ENCODE measurements at places on chromosomes 6 and 20. TPM values are rescaled to one million over a fixed set of nuclear protein-coding genes. Genes with fewer than 3 reads are reported as not detected.

DNA sequence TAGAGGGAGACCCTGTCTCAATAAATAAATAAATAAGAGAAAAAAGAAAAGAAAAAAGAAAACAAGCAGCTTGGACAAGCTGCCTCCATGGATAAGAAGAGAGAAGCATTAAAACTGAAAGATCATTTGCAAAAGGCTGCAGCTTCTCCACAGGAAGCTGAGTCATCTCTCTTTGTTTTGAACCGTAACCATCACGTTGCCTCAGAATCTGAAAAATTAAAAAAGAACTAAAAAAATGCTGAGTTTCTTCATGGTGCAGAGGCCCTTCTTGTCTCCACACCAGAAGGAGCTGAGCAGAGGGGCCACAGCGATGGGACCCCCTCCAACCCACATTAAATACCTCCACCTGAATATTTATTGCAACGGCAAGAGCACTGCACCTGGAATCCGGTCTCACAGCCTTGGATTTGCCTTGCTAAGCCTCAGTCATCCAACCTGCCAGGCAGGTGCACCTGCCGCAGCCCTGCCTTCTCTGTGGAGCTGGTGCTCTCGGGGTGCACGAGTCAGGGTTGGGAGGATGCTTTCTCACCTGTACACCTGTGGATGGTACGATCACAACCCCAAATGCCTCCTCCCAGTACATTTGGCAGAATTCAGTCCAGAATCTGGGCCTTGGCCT lies 28.1 kb downstream of the TOX2 start:
- H3K36me3 ChIP-seq, result no peaks in the 10 kb centered on the region
- peak; percentile 33 for DNase-seq
- H3K27me3 ChIP-seq, result peaks cover 11% of the 10 kb centered on the region
- peaks cover 69% of the 10 kb centered on the region for H3K4me1 ChIP-seq
- peak overlapping the region; percentile 56 for H3K27ac ChIP-seq

DNA sequence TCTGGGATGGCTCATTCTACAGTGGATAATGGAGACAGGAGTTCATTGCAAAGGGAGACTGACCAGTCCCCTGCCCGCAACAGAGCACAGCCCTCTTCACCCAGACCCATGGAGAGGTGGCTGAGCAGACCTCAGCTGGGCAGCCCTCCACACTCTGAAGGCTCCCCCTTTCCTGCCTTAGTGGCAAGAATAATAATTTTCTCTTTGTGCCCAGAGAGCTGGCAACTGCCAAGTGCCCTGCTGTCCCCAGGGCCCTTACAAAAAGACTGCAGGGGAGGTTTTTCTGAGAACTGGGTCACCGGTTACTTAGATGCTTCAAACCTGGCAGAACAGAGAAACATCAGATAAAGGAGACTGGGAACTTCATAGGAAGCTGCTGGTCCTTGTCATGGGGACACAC lies 35.4 kb upstream of the ZNFX1 start:
- H3K36me3 ChIP-seq, result peaks cover 1% of the 10 kb centered on the region
- H3K4me1 ChIP-seq, result peaks cover 29% of the 10 kb centered on the region
- DNase-seq, result no peak
- H3K27me3 ChIP-seq, result peaks cover 19% of the 10 kb centered on the region

- DNase-seq, result no peak
- H3K27ac ChIP-seq, result no peak overlapping the region
- no peaks in the 10 kb centered on the region for H3K27me3 ChIP-seq
- H3K36me3 ChIP-seq, result no peaks in the 10 kb centered on the region
Observed at GRCh38 chr20:1435337-1435699, 31.3 kb downstream of the NSFL1C start.

DNA sequence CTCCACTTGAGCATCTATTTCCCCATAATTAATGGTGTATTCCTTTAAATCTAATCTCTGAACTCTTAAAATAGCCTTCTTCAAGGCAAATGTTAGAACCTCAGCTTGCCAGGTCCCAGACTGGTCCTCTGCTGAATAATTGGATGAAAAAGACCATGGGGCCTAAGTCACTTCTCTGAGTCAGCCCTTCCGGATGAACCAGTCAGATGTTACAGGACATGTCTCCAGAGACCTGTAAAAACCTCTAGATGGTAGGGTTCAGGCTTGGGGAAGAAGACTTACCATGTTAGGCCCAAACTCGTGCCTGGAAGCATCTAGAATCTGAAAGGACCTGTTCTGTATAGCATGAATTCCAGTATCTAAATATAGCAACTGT lies 97.3 kb downstream of the CDKAL1 start:
- peaks cover 30% of the 10 kb centered on the region for H3K4me1 ChIP-seq
- DNase-seq, result no peak
- no peak overlapping the region for H3K4me3 ChIP-seq
- peaks cover 20% of the 10 kb centered on the region for H3K36me3 ChIP-seq

DNA sequence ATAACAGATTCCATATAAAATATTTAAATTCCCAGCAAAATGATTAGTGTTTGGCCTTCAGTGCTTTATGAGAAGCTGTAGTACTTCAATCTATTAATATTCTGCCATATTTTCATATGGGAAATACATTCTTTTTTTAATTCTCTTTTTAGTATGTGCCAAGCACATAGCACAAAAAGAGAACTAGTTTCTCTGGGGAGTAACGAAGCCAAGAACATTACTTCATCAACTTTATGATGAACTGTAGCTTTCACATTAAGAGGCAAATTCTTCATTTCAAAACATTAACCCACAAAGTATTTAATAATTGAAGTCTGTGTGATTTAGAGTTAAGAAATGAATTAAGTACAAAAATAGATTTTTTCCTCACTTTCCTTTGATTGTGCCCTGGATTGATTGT lies 281.0 kb upstream of the EYS start:
- DNase-seq, result no peak
- no peaks in the 10 kb centered on the region for H3K36me3 ChIP-seq
- no peaks in the 10 kb centered on the region for H3K27me3 ChIP-seq
- H3K27ac ChIP-seq, result no peak overlapping the region

GRCh38 chr20:12030470-12030869 lies 112.8 kb downstream of the BTBD3 start:
- no peaks in the 10 kb centered on the region for H3K36me3 ChIP-seq

GRCh38 chr6:35665573-35665972 lies 23.1 kb downstream of the FKBP5 start:
- no peaks in the 10 kb centered on the region for H3K27me3 ChIP-seq
- peaks cover 38% of the 10 kb centered on the region for H3K4me1 ChIP-seq
- no peak overlapping the region for H3K27ac ChIP-seq
- DNase-seq, result no peak
- H3K36me3 ChIP-seq, result peaks cover 3% of the 10 kb centered on the region

- no peak overlapping the region for H3K27ac ChIP-seq
- H3K36me3 ChIP-seq, result no peaks in the 10 kb centered on the region
- no peaks in the 10 kb centered on the region for H3K4me1 ChIP-seq
- H3K27me3 ChIP-seq, result peaks cover 5% of the 10 kb centered on the region
- no peak overlapping the region for H3K4me3 ChIP-seq
- no peak for DNase-seq
Observed at GRCh38 chr6:154337406-154338005, 19.1 kb downstream of the IPCEF1 start.

DNA sequence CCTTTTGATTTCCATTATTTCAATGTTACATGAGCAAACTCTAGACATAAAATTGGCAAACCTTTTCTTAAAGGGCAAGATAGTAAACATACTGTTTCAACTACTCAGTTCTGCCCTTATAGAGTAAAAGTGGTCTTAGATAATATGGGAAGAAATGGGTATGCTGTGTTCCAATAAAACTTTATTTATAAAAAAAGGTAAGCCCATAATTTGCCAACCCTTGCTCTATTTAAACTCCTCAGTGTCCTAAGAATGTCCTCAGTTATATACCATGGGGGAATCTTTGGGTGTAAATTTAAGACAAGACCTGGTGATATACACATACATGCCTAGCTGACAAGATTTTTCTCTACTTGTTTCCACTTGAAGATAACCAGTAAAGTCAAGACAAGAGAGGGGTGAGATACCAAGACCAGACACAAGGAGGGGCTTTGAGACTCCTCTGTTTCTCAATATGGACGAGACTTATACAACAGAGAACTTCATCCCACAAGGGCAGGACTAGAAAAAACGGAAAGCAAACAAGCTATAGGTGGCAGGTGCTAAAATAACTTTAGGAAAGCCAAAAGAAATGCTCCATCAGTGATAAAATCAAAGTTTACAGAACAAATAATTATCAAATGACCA lies 10.5 kb downstream of the SNX3 start:
- peaks cover 37% of the 10 kb centered on the region for H3K36me3 ChIP-seq
- no peak overlapping the region for H3K27ac ChIP-seq
- H3K4me1 ChIP-seq, result peaks cover 48% of the 10 kb centered on the region
- H3K4me3 ChIP-seq, result no peak overlapping the region
- no peaks in the 10 kb centered on the region for H3K27me3 ChIP-seq

DNA sequence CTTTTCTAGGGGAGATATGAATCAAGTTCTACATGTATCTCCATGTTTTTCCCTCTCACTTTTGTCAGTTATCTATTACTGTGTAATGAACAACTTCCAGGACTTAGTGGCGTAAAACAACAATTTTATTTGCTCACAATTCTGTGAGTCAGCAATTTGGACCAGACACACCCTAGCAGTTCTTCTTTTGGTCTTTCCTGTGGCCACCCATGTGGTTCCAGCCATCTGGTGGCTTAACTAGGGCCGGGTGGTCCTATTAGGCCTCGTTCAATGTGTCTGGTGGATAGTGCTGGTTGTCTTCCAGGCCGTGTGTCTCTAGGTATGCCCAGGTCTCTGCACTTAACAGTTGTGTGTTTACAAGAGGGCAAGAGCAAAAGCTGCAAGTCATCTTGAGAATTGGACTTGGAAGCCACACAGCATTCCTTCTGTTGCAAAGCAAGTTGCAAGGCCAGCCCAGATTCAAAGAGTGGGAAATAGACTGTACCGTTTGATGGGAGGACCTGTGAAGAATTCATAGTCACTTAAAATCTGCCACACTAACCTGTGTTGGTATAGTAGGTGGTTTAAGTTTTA lies 20.8 kb upstream of the SLC35D3 start:
- H3K36me3 ChIP-seq, result peaks cover 26% of the 10 kb centered on the region
- no peak overlapping the region for H3K4me3 ChIP-seq
- H3K27me3 ChIP-seq, result no peaks in the 10 kb centered on the region
- no peaks in the 10 kb centered on the region for H3K4me1 ChIP-seq
- H3K27ac ChIP-seq, result no peak overlapping the region

DNA sequence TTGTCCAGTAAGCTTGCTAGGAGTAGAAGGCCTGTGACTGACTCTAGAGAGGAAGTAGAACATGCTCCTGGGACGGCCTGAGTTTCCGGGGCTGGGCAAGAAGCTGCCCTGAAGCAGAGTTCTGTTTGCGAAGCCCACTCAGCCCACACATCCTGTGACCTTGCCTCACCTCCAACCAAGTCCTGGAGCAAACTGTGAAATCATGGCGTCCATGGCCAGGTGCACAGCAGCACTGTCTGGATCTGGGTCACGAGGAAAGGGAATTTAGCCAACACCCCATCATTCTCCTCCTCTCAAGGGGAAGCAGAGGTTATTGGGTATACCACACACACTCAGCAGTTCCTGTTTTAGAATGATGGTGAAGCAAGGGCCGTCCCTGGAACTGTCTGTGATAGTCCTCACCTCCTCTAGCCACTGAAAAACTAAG lies 87.5 kb downstream of the CRYBG1 start:
- H3K36me3 ChIP-seq, result no peaks in the 10 kb centered on the region
- peaks cover 5% of the 10 kb centered on the region for H3K27me3 ChIP-seq
- H3K27ac ChIP-seq, result peak overlapping the region; percentile 53
- H3K4me1 ChIP-seq, result peaks cover 16% of the 10 kb centered on the region
- DNase-seq, result peak; percentile 36
- H3K4me3 ChIP-seq, result no peak overlapping the region

- peak; percentile 63 for DNase-seq
- H3K27me3 ChIP-seq, result peaks cover 51% of the 10 kb centered on the region
- H3K36me3 ChIP-seq, result no peaks in the 10 kb centered on the region
- peaks cover 21% of the 10 kb centered on the region for H3K4me1 ChIP-seq
- peak overlapping the region; percentile 60 for H3K4me3 ChIP-seq
Observed at GRCh38 chr20:32017711-32018251, 7.5 kb downstream of the CCM2L start.

DNA sequence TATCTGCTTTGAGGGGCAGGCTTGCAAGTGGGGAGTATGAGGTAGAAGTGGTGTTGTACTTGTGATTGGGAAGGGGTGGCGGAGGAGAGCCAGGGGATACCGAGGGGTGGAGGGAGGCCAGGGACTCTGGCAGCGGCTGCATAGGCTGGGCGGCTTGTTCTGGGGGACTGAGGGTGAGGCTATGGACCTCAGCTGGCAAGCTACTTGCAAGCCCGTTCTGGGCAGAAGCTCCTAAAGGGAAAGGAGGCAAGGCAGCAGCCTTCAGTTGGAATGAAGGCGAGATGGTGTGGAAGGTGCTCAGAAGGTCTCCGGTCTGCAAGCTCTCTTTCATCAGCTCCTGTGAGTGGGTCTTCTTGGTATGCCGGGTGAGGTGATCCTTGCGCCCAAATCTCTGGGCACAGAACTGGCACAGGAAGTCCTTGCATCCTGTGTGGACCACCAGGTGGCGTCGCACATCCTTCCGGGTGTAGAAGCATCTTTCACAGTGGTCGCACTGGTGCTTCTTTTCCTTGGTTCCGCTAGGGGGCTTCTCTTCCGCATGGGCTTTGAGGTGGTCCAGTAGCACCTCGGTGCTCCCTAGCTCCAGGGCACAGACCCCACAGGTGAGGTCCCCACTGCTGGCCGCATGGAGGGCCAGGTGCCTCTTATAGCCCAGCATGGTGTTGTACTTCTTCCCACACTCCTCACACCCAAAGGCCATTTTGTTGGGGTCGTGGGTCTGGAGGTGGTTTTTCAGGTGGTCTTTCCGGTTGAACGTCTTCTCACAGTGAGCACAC lies 66.0 kb downstream of the PLAGL1 start:
- peak; percentile 83 for DNase-seq
- H3K36me3 ChIP-seq, result no peaks in the 10 kb centered on the region
- H3K27ac ChIP-seq, result no peak overlapping the region

DNA sequence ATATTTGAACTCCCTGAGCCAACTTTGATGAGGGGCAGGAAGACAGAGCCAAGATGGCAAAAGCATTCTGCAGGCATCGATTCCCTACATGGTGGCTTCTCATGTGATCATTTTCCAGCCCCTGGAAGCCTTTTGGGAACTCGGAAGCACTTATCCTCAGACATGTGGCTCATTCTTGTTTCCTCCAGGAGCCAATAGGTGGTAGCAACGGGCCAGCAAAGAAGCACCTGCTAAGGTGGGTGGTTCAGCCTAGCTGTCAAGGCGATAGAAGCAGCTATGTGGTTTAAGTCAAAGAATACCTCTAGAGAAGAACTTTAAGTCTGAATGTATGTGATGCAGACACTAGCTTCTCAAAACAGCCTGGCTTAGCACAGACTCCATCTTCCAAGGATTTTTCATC lies 64.9 kb upstream of the PAX1 start:
- no peak overlapping the region for H3K27ac ChIP-seq
- peaks cover 3% of the 10 kb centered on the region for H3K36me3 ChIP-seq
- H3K27me3 ChIP-seq, result peaks cover 10% of the 10 kb centered on the region
- H3K4me1 ChIP-seq, result no peaks in the 10 kb centered on the region
- peak; percentile 16 for DNase-seq

GRCh38 chr6:39037082-39037508 lies 11.5 kb upstream of the GLP1R start:
- H3K27me3 ChIP-seq, result peaks cover 51% of the 10 kb centered on the region
- H3K36me3 ChIP-seq, result no peaks in the 10 kb centered on the region
- H3K4me1 ChIP-seq, result peaks cover 9% of the 10 kb centered on the region
- no peak overlapping the region for H3K4me3 ChIP-seq

FAM110A gene
- total RNA-seq, result 15.5 TPM

MAP7 gene
- total RNA-seq, result 2.1 TPM

MDC1 gene
- 101 TPM for total RNA-seq

EPPIN gene
- total RNA-seq, result not detected

KCNK16 gene
- not detected for total RNA-seq

C6orf52 gene
- 1.2 TPM for total RNA-seq

VGLL2 gene
- total RNA-seq, result not detected

TULP4 gene
- total RNA-seq, result 14.3 TPM

All from activated CD4-positive, alpha-beta T cell treated with anti-CD3 and anti-CD28 coated beads for 36 hours (primary cell).